ENCODE measurements at places on chromosomes 12 and 14. TPM values are rescaled to one million over a fixed set of nuclear protein-coding genes. Genes with fewer than 3 reads are reported as not detected.
A peak's percentile ranks its signal among the peaks of the same experiment; 100 is the strongest.

CCDC177 gene
- total RNA-seq, result not detected

SENP1 gene
- 10.2 TPM for total RNA-seq

JPH4 gene
- total RNA-seq, result 0.06 TPM

TRPV4 gene
- not detected for total RNA-seq

GRCh38 chr12:54991161-54991990, 6.8 kb upstream of the TESPA1 start:
- H3K27me3 ChIP-seq, result peaks cover 6% of the 10 kb centered on the region
- H3K4me1 ChIP-seq, result no peaks in the 10 kb centered on the region
- no peak overlapping the region for H3K27ac ChIP-seq
- H3K36me3 ChIP-seq, result no peaks in the 10 kb centered on the region

DNA sequence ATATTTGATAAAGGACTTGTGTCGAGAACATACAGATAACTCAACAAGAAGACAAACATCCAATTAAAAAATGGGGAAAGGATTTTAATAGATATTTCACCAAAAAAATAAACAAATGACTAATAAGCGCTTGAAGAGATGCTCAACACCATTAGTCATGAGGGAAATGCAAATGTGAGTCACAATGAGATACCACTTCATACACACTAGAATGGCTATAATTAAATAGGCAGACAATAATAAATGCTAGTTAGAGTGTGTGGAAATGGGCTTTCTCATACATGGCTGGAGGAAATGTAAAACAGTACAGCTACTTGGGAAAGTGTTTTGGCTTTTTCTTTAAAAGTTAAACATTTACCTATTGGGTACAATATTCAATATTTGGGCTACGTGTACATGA, 34.8 kb downstream of the DLK1 start:
- no peaks in the 10 kb centered on the region for H3K36me3 ChIP-seq
- peaks cover 9% of the 10 kb centered on the region for H3K27me3 ChIP-seq
- no peaks in the 10 kb centered on the region for H3K4me1 ChIP-seq
- DNase-seq, result no peak
- H3K27ac ChIP-seq, result no peak overlapping the region
- H3K4me3 ChIP-seq, result no peak overlapping the region

GRCh38 chr14:91298576-91298975, 54.1 kb upstream of the GPR68 start:
- H3K36me3 ChIP-seq, result no peaks in the 10 kb centered on the region
- H3K27me3 ChIP-seq, result no peaks in the 10 kb centered on the region
- H3K4me1 ChIP-seq, result peaks cover 18% of the 10 kb centered on the region
- H3K27ac ChIP-seq, result peak overlapping the region; percentile 34
- DNase-seq, result no peak
- no peak overlapping the region for H3K4me3 ChIP-seq

GRCh38 chr12:4562034-4562657, at the start of gene DYRK4:
DYRK4 (plus strand) TSS chr12:4562208; CDS start chr12:4562246, 38 bp downstream.
- H3K36me3 ChIP-seq, result no peaks in the 10 kb centered on the region
- H3K27ac ChIP-seq, result no peak within 1 kb of the TSS
- DNase-seq, result peak; percentile 75
- H3K4me1 ChIP-seq, result no peaks in the 10 kb centered on the region

DNA sequence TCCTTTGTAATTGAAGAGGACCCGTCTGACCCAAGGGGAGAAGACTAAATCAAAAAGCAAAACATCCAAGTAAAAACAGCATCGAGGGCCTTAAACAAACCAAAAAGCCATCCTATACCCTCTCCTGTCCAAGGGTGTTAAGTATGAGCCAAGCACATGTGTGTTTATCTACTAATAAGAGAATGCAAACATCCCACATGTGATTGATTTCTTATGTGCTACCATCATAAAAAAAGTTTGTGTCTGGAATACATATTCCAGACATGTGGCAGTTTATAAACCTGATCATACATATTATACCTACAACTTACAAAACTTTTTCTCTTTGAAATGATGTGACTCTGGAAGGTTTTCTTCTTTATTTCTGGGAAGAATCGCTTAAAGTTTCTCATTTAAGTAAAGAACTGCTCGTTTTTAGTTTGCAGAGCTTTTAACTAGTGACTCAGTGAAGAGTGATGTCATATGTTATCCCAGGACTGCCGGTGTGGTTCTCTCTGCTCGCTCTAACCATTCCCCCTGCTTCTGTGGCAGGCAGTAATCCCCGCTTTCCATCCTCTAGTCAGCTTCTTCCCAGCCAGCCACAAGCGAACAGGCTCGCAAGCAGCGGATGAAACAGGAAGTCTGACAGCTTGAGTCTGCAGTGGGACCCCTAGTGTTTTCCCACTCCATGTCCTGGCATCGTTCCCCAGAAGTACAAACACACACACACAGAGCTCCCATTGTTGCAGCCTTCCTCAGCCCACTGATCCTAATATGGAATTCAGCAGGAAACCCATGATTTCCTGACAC, 431 bp upstream of the RHOJ start:
- no peaks in the 10 kb centered on the region for H3K36me3 ChIP-seq
- peak overlapping the region; percentile 70 for H3K4me3 ChIP-seq
- H3K27ac ChIP-seq, result peak overlapping the region; percentile 86
- peak; percentile 95 for DNase-seq
- no peaks in the 10 kb centered on the region for H3K27me3 ChIP-seq

- H3K4me3 ChIP-seq, result no peak overlapping the region
- no peak for DNase-seq
- no peaks in the 10 kb centered on the region for H3K27me3 ChIP-seq
- H3K4me1 ChIP-seq, result no peaks in the 10 kb centered on the region
- no peak overlapping the region for H3K27ac ChIP-seq
Observed at GRCh38 chr12:121114806-121115205, 17.9 kb upstream of the P2RX7 start.

DNA sequence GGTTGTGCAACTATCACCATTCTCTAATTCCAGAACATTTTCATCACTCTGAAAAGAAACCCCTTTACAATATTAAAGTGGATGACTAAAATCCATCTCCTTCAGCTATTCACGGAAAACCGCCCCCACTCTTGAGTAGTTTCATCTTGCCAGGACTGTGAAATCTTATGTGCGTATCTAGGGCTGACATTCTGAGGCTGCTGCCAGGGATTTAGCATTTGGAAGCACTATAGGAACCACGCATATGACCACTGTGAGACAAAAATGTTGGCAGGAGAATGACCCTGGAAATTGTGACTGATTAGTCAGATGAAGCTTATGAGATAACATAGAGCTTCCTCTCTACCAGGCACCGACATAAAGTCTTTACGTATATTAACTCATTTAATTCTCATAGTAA, 305.2 kb upstream of the PDE3A start:
- no peaks in the 10 kb centered on the region for H3K36me3 ChIP-seq
- no peak overlapping the region for H3K27ac ChIP-seq
- no peak overlapping the region for H3K4me3 ChIP-seq

All from heart right ventricle (tissue), 16 donors.